Stimulated activated naive CD4-positive, alpha-beta T cell (primary cell): ENCODE measurements at places on chromosomes 3 and 15.

- no peak for DNase-seq
Observed at GRCh38 chr3:8759038-8759707, 10.2 kb downstream of the OXTR start.

DNA sequence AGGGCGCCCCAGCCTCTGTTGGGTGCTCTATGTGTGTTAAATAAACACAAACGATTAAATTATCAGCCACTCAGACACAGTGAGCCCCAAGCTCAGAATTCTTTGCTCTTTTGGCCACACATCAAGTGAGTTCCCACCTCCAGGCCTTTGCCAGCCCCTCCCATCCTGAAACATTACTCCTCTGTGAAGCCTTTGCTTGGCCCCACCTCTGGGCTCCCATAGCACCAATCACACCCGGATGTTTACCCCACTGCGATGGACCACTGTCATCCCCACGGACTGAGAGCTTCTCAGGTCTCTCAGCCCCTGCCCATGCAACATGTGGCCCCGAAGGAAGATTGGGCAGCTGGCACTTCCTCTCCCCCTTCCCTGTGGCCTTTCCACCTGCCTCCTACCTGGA is 85.1 kb downstream of the NUP210 start:
- DNase-seq = no peak

DNA sequence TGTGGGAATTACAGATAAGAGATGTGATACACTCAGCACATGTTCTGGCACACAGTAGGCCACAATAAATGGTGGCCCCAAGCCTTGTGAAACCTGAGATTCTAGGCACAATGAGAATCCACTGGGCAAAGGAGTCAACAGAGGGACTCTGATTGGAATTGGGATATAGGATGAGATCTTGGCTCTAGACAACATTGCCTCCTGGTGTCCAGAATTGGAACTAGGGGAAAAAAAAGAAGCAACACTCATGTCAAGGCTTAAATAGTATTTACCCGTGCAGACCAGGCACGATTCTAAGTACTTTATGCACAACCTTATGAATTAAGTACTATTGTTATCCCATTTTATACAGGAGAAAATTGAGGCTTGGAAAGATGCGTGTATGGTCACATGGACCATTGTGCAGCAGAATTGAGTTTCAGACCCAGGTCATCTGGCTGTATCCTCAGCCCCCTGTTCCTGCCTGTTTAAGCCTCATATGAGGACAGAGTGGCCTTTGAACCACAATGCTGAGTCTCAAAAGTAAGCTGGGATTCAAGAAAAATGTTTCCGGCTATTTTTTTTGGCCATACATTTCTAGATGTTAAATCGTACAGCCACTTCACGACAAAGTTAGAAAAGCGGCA is 124.8 kb downstream of the SV2B start:
- no peak for DNase-seq

- DNase-seq = no peak
Observed at GRCh38 chr15:44450172-44450571, 22.7 kb downstream of the CTDSPL2 start.

DNA sequence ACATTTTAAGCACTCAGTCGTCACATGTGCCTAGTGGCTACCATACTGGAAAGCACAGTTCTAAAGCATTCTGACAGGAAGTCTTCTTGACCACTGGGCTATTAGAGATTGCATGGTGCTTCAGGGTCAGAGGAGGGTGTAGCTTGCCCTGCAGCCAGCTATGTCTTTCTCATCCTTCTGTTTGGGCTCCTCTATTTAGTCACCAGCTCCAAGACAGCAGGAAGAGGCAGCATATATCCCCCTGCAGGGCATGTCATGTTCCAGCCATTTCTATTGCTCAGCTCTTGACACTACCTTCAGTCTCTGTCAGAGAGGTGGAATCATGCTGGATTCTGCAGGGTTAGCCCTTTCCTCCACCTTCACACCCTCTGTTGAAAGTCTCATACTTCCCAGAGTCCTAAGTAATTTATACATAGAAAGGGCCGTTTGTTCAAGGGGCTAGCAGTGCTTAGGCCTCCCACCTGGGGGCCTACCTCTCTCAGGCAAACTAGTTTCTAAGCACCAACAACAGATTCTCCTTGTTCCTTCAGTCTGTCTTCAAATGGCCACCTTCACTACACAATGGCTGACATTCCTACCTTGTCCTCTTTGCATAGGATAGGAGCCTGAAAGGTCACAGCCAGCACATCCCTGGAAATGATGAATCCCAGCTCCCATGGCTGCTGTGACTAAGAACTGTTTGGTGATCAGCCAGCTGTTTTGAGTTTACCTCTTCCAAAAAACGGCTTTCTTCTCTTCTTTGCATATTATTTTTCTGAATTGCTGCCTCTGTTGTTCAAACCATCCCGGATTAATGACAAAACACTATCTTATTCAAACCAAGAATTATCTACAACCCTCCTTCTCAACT is 115.7 kb upstream of the BFSP2 start:
- DNase-seq = no peak
